ENCODE measurements at places on chromosomes 12 and 14.

DNA sequence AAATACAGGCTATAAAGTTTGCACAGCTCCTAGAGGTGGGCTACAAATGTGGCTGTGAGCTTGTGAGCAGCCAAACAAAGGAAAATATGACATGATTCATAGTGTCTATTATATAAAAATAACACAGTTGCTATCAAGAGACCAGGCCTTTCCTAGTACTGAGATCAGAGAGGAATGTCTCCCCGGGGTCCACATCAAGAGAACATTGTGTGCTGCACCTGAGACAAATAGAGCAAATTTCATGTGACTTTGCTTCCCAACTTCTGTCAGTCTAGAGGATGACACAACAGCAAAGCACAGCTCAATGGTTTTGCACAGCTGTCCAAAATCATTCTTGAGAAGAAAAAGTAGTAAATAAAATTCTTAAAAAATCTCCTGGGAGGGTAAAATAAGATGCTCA is 297.5 kb upstream of the PRKD1 start:
- DNase-seq: no peak

DNA sequence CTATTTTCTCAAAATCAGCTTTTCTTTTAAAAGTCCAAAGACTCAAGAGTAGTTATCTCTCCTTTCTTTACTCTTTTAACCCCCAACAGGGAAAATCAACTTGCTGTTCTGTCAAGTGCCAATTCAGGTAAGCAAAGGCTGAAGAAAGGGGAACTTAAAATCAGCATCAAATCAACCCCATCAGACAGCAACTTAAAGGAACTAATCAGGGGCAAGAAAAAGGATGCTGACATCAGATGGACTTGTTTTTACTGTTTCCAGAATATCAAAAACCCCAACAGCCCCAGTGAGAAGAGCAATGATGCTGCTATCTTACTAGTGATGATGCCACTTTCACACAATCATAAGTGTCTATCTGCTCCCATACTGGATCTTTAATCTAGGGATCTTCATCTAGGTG is 3.4 kb downstream of the BAZ2A start:
- no peak for DNase-seq

DNA sequence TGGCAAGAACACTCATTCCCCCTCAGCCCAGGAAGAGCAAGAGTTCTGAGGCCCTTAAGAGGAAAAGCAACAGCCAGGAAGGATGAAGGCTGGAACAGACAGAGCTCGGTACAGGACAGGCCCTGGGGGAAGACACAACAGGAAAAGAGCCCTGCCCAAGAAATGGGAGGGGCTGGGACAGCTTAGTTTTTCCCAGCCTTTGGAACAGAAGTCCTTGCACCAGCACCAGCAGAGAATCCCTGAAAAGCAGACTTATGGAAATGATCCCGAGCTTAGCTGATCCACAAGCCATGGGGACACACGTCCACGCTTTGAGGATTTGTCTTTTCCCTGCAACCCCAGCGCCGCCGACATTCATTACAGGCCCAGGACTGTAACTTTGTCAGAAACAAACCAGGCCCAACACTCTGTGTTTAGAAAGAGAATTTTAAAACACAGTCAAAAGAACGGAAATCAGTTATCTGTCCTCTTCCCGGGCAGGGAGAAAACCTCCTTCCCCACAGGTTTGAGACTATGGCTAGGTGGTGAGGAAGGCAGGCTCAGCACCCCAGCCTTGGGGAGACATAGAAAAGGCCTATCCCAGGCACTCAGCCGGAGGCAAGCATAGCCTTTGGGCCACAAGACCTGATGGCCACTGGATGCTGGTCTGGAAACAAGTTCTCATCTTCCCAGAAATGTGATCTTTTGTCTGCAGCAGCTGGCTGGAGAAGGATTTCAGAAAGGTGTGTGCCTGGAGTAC is 4.0 kb upstream of the AVIL start:
- no peak for DNase-seq

DNA sequence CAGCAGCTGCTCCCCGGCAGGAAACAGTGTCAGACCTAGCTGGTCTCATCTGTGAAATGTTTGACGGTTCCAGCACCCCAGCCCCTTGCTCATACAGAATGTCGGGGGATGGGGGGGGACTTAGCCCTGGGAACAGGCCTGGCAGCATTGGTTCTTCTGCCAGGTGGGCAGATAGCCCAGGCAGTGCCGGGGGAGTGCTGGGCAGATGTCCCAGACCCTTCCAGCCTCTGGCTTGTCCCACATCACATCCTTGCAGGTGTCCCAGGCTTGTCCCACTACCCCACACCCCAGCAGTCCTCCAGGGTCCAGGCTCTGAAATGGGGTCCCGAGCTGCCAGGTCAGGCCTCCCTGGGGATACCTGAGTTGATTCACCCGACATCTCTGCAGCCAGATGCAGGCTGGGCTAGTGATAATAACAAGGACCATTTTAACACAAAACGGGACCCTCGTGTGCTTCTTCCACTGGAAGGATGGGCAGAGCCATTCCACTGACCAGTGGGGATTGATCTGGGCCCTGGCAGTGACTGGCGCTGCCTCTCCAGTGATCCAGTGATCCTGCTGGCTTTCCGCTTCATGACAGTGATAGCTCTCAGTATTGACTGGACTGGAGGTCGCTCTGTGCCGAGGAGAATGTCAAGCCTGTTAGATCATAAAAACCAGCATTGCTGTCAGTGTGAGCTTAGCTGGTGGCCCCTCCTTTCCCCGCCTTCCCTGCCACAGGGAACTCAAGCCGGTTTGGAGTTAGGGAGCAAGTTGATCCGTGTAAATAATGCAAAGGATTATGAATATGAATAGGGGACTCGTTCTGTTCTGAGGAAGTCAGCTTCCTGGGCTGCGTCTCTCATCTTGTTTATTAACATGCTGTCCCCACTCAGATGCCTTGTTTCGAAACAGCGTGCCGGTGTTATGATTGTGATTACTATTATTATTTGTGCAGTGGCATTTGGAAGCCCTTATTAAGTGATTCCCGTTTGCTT is 180.6 kb downstream of the AACS start:
- no peak for DNase-seq

DNA sequence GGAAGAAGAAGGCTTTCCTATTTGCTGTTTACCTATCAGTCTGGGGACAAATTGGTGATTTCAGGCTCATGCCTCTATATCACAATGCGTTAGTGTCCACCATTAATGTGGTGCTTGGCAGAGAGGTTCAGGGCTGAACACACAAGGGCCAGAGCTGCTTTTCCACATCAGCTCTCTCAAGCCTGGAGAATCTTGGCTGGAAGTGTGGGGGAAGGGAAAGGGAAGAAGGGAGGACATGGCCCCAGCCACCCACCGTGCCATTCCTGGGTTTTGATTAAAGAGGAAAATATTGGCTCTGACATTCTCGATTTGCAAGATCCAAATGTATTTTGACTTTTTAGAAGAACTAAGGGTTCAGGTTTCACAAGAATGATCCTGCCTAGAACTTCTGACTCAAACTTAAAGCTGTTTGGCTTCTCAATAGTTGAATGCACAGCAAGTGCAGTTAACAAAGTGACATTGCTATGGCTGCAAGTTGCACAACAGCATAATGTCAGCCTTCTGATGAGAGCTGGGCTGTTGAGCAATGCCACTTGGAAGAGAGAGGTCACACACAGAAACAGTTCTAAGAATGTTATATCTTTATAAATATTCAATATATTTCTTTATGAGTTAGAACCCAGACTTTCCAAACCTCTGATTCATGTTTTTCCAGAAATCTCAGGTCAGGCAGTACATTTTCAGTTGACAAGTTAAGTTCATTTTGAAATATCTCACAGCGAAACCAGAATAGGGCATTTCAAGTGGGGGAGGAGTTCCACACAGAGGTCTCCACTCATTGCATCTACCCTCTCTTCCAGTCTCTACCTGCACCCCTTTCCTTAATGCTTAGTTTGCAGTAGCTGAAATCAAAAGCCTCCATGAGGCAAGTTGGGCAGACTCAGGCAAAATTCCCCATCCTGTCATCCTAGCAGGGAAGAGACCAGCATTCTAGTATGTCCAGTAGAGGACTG is 25.3 kb downstream of the IGF1 start:
- DNase-seq: no peak

DNA sequence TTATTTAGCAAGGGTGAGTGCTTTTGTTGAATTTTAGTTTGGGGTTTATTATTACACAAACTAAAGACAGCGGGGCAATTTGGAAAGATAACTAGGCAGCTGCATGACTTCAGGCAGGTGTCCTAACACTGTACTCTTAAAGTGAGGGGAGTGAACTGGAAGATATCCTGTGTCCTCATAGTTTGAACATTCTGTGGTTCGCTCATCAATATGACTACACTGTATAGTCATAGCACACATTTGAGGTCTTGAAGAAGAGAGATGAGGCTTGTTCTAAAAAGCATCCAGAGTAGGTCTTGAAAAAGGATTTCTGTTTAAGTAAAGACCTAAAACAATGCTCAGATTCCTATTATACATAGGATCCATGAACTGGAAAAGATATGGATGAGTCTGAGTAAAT is 1.7 kb upstream of the MAP3K9 start:
- DNase-seq: no peak

- no peak for DNase-seq
Measured at GRCh38 chr12:128830505-128830893, 6.7 kb upstream of the SLC15A4 start.

GRCh38 chr12:131014343-131014742 is 60.6 kb downstream of the ADGRD1 start:
- no peak for DNase-seq

DNA sequence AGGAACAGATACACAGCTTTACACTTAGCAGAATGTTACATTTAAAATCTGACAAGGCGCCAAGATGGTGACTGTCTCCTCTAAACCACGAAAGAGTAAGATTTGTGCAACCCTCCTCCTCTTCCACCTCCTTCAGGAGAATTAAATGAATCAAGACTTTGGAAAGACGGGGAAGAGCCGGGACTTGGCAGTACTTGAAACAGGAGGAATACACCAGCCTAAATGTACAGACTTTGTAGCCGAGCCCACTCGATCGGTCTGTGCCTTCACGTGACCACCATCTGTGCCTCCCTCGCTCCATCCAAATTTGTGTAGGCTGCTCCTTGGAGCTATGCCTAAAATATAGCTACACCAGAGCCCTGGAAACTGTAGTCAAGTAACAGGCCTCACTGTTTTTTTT is 38.3 kb downstream of the SSPN start:
- no peak for DNase-seq

DNA sequence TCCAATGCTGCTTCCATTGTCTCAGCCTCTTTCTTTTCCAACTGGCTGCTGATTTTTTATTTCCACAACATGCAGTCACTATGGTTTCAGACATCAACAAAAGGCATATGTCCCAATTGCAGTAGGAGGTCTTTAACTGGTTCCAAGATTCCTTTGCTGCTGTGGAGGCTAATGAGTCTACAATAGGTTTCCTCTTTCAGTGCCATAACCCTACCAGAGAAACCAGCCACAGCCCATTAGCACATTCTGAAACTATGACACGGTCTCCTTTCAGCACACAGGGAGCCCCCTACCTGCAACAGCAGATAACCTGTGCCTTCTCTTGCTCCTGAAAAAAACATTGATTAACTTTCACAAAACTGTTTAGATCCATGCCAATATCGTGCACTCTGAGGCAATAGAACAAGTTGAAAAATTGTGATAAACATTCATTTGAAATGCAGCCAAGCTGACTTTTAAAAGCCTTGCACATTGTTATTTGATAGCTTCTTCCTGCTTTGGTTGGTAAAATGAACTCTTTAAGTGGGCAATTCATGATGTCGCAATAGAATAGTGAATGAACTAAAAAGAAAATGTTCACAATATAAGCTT is 32.4 kb downstream of the PLEKHG7 start:
- DNase-seq: no peak

- DNase-seq: peak; percentile 43
Measured at GRCh38 chr12:25959071-25959961, 834 bp downstream of the RASSF8 start.

DNA sequence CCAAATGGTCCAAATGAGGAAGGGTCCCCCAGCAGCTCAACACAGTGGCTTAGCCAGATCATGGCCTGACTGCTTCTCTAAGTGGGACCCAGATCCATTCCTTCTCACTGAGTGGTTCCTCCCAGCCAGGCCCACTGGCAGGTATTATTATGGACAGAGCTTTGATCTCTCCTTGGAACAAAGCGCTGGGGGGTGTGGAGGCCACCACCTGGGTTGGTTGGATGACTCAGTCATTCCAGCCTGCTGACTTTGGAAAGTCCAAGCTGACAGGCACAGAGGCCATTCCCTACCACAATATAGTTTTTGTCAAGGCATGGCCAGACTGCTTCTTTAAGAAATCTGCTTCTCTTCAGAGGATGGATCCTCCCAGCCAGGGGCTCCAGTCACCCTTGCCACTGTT is 341.1 kb downstream of the BTG1 start:
- no peak for DNase-seq

GRCh38 chr14:100782516-100783320 is 43.2 kb upstream of the MEG3 start:
- DNase-seq: no peak

- DNase-seq: no peak
Measured at GRCh38 chr14:61176686-61177085, 104.5 kb downstream of the TMEM30B start.

- DNase-seq: peak; percentile 63
Measured at GRCh38 chr12:28253161-28253641, 62.9 kb downstream of the CCDC91 start.

DNA sequence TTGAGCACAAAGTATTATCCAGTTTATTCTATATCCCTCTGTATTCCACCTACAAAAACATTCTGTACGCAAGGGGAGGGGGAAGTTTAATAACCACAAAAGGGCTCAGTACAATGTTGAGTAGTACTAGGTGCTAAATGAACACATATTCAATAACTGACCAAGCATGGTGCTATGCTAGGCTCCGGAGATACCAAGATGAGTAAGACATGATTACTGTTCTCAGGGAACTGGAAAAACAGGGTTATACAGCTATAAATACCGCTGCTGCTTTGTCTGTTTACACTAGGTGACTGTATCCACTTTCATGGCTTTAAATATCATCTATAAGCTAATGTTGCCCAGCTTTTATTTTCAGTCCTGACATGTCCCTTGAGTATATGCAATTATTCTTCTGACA is 135.8 kb downstream of the INSM2 start:
- no peak for DNase-seq

- DNase-seq: peak; percentile 66
Measured at GRCh38 chr14:96502621-96503305, 581 bp downstream of the PAPOLA start.

GRCh38 chr12:57223191-57224165 is 6.0 kb upstream of the SHMT2 start:
- no peak for DNase-seq

DNA sequence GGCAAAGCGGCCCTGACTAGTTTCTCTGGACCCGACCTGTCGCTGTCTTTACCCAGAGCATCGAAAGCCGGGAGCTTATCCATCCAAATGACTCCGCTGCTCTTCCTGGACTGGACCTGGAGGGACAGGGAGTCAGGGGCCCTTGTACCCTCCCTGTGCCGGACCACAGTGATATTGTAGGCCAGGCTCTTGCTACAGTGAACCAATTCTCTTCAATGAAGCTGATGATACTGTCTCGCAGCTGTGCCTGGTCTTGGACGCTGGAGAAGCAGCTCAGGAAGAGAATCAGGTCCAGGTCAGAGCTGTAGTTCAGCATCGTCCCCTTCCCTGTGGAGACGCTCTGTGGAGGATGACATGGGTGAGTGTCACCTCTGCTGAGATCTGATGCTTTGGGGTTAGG is 14.7 kb upstream of the OASL start:
- no peak for DNase-seq

GRCh38 chr12:52278575-52279421 is 4.4 kb downstream of the KRT86 start:
- DNase-seq: peak; percentile 80
